Right cardiac atrium (tissue), 5 donors: ENCODE measurements at places on chromosomes 4 and X. TPM values are rescaled to one million over a fixed set of nuclear protein-coding genes. Genes with fewer than 3 reads are reported as not detected.

- DNase-seq = peak; percentile 90
These were observed 122.3 kb upstream of the TBL1X start for GRCh38 chrX:9342561-9343051.

The MAGEC1 gene
- total RNA-seq = not detected

DNA sequence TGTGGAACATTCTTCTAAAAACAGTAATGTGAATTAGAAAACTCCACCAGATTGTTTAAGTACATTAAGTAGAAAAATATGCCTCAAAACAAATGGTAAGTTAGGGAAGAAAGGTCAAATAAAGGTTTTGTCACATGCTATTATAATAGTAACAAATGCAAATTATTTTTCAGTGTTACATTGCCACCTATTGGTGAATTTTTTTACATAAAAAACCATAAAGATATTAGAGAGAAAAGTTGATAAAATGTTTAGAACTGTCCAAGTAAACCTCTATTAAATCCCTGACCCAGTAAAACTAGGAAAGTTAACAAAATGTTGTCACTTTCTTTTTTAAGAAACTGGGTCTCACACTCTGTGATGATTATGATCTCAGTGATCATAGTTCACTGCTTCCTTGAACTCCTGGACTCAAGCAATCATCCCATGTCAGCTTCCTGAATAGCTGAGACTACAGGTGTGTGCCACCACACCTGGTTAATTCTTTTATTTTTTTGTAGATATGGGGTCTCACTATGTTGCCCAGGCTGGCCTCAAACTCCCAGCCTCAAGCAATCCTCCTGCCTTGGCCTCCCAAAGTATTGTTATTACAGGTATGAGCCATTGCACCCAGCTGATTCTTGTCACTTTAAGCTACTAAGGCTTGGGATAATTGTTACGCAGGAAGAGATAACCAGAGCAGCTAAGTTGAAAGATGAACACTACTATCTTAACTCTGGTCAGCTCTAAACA, 157.6 kb downstream of the ATRX start:
- DNase-seq = no peak

DNA sequence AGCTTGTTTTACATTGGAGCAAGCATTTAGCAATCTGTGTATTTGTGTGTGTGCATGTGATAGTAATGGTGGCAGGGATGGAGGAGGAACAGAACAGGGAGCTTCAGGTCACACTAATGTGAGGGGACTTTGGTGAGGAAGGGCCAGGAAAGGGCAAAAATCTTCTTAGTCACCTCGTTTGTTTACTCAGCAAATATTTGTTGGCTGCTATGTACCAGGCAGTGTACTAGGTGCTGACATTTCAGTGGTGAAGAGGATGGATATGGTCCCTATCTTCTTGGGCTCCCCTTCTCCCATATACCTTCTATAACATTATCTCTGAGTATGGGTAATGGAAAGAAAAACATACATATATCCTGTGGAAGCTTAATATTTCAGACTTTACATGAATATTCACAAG, 48.5 kb upstream of the HDAC8 start:
- DNase-seq = no peak

The NEIL3 gene
- total RNA-seq = 0.38 TPM

- no peak for DNase-seq
These were observed 28.1 kb downstream of the SPANXC start for GRCh38 chrX:141214196-141214595.

The RTL5 gene
- total RNA-seq = 4.6 TPM

The XK gene
- 9.2 TPM for total RNA-seq

- no peak for DNase-seq
These were observed 1328.0 kb downstream of the FSTL5 start for GRCh38 chr4:160835789-160836188.

GRCh38 chrX:115625572-115626301, 64.8 kb downstream of the PLS3 start:
- no peak for DNase-seq

DNA sequence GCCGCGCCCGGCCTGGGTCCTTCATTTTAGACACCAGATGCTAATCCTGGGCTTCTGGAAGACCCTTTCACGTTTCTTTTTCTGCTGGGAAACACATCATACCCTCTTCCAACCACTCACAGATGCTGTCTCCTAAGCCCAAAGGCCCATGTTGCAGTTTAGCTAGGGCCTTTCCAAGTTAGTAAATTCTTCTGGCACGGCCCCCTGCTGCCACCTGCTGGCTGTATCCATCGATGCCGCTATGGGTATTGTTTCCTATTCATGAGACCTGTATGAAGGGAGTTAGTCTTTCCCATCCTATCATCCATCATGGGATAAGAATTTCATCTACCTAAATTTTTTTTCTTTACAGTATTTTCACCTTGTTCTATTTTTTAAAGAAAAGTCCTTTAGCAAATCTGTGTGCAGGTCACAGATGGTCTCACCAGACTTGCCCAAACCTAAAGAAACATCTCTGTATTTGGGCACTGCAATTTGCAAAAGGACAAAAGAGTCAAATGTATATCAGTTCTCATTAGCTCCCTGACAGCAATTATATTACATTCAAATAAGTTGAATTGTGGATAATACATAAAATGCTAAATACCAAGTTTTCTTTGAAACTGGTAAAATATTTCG, 37.8 kb upstream of the SLC9A7 start:
- DNase-seq = peak; percentile 68
